ENCODE measurements at places on chromosomes 4 and X.

GRCh38 chr4:40915318-40916217 is 165.8 kb downstream of the NSUN7 start:
- DNase-seq, result peak; percentile 87

DNA sequence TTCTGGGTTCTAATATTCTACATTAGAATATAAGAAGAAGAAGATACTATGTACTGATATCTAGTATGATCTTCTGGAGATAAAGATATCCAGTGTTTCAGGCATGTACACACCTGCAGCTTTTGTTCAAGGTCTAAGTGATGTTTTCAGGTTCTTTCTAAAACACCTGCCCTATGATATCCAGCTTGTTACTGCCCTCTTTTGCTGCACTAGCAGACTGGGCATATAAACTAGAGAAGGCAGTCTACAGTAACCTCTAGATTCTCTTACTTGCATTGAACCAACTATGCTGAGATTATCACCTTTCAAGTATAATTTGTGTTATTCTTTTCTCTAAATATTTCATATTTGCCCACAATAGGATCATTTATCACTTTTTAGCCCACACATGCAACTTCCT is 1.9 kb upstream of the FRYL start:
- no peak for DNase-seq

DNA sequence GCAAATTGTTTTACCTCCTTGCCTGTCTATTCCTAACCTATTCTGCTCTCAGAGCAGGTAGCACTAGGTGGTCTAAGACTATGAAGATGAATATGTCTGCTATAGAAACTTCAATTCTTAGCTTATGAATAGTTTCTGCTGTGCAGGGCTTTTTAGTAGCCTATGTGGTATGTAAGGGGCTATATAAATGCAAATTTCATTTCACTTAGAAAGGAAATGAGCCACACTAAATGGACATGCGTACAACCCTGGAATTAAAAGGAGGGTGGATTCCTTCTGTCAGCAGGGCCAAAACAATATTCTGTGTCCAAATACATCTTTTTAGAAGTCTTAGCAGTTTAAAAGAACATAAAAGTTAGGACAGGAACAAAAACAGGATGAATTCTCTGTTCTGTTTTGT is 163.9 kb upstream of the GEMIN8 start:
- DNase-seq, result no peak

GRCh38 chrX:7620560-7620959 is 222.4 kb upstream of the VCX start:
- DNase-seq, result no peak

DNA sequence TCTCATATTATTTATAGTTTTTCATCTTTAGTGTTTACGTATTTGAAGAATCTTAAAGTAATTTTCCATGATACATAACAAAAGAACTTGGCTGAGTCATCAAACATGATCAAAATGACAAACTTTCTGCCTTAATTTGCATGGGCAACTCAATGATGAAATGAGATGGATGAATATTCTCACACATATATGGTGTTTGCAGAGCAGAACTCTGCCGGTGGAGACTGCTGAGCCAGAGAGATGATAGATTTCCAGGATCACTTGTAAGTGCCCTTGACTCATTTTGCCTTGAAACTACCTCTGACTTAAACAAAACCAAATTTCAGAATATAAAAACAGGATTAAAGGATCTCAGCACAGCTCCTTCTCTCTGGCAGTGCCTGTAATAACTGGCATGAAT is 38.2 kb downstream of the TRPC3 start:
- peak; percentile 34 for DNase-seq

- no peak for DNase-seq
These were observed 4.2 kb upstream of the EFNB1 start for GRCh38 chrX:68824565-68825125.

DNA sequence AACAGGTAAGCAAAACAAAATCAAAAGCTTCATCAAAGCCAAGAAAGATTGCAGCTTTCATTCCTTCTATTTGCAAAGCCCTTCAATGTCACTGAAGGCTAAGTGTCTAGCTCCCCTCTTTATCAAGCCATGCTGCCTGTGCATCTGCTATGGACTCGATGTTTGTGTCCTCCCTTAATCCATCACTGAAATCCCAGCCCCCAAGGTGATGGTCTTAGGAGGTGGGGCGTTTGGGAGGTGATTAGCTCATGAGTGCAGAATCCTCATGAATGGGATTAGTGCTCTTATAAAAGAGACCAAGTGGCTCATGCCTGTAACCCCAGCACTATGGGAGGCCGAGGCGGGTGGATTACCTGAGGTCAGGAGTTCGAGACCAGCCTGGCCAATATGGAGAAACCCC is 6.9 kb upstream of the TRIM2 start:
- no peak for DNase-seq

- DNase-seq, result no peak
These were observed 210.3 kb upstream of the SPIN4 start for GRCh38 chrX:63561425-63561824.

GRCh38 chr4:38065176-38065575 is 105.0 kb downstream of the PTTG2 start:
- DNase-seq, result no peak

DNA sequence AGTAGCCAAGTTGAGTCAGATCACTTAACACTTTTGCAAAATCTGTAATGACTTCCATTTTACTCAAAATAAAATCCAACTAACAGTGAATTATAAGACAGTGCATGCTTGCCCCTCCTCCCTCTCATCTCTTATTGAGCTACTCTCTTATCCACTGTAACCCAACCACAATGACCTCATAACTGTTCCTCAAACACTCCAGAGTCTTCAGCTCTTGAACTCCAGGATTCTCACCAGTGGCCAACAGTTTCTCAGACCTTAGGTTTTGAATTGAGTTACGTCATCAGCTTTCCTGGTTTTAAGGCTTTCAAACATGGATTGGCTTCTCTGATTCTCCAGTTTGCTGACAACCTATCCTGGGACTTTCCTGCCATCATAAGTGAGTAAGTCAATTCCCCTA is 938.3 kb downstream of the RAB28 start:
- DNase-seq, result no peak

Measured in fibroblast of skin of right biceps (primary cell).